ENCODE measurements at places on chromosomes 11 and 22.

DNA sequence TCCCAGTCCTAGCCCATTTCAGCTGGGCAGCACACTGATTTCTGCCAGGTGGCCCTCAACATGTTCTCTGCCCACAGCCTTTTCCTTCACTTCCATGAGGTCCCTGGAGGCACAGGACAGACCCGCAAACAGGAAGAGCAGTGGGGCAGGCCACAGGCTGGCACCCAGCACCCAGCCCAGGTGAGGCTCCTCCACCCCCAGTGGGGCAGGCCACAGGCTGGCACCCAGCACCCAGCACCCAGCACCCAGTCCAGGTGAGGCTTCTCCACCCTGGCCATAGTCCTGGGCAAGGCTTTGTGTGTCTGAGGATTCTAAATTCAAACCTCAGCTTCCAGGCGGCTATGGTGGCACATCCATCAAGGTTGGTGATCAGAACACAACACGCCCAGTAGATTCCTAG lies 1413.0 kb downstream of the BRD1 start:
- no peak for DNase-seq

DNA sequence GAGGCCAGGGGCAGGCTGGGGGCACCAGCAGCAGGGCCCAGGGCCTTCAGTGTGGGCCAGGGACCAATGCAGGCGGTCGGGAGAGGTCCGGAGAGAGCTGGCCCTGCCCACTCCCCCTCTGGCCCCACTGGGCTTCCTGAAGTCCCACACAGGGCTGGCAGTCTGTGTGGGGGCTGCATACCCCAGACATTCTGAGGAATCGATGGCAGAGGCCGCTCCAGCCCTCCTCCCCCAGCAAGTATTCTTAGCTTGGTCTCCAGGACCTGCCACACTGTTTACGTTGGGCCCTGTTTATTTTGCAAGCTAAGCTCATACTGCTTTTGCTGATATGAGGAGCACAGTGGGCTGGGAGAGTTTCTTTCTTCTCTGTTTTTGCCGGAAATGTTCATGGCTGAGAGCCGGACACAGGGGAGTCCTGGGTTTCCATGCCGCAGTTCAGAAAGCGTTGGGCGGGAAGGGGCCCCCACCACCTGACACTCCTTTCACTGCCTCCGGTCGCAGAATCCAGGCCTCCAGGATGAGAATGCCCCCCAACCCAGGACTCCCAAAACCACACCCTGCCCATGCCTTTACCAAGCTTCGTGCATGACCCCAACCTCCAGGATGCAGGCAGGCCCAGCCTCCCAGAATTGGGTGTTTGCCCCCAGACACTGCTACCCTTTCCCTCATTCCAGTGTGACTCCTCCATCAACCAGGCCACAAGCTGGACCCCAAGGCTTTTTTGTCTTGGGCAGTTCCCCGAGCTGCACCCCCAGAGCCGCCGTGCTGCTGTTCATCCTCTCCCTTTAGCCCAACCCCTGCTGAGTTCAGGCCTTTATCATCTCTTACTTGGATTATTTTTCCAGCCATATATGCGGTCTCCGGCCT lies 81.8 kb upstream of the KCNQ1OT1 start:
- no peak for DNase-seq

DNA sequence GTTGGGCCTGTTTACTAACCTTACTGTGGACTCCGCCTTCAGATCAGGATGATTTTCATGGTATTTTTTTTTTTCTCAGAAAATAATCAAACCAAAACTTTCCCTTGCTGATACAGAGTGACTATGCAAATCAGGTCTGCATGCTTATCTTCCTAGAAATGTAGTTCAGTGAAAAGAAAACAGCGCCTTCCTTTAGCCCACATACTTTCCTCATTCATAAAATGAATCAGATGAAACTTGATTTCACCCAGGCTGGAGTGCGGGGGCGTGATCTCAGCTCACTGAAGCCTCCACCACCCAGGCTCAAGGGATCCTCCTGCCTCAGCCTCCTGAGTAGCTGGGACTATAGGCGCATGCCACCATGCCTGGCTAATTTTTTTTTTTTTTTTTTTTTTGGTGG lies 26.0 kb downstream of the ZNRF3 start:
- DNase-seq = peak; percentile 17

- DNase-seq = no peak
Observed at GRCh38 chr11:128089962-128090361, 497.4 kb downstream of the ETS1 start.

DNA sequence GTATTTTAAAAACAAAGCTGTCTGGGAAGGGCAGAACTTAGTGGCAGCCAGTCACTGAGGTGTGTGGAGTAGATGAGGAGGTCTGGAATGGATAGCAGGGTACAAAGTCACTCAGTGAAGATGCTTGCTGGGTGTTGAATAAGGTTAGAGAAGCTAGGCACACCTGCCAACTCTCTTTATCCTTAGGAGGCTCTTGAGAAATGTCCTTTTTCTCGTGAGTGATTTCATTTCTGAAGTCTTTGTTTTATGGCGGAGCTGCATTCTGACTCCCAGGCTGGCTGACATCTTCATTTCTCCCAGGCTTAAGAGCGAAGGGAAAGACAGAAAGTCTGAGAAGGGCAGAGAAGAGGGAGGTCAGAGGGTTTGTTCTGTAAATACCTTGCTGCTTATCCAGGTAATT lies 31.0 kb downstream of the CECR2 start:
- no peak for DNase-seq

DNA sequence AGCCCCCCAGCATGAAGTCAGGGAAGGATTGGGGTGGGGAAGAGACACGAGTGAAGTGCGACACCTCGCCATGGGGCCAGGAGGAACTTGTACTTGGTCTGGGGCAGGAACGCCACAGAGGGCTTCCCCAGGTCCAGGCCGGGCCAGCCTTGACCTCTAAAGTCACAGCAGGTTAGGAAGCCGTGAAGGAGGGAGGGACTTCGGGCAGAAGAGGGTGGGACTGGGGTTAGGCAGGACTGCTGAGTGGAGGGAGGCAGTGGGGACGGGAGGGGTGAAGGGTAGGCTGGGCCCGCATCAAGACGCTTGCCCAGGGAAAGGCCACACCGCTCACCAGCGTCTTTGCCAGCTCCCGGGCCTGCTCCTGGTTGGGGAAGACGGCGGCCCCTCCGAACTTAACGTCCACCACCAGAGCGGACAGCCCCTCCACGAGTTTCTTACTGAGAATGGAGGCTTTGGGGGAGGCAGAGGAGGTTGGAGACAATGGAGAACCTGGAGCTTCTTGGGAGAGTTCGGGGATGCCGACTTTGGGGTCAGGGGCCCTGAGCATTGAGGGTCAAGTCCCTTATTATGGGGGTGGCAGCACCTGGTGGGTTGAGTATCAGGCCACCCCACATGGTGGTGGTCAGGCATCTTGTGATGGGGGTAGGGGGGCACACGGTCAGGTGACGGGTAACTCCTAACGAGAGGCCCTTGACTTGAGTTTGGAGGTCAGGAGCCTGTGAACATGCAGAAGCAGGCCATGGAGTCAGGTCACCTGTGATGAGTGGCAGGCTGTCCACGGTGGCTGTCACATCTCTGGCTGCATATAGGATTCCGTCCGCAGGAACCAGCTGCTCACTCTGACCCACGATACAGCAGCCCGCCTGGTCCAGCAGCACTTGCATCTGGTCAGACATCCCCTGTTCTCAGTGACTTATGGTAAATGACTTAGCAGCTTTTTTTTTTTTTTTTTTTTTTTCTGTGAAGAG lies 1.7 kb upstream of the SCO2 start:
- DNase-seq = no peak

DNA sequence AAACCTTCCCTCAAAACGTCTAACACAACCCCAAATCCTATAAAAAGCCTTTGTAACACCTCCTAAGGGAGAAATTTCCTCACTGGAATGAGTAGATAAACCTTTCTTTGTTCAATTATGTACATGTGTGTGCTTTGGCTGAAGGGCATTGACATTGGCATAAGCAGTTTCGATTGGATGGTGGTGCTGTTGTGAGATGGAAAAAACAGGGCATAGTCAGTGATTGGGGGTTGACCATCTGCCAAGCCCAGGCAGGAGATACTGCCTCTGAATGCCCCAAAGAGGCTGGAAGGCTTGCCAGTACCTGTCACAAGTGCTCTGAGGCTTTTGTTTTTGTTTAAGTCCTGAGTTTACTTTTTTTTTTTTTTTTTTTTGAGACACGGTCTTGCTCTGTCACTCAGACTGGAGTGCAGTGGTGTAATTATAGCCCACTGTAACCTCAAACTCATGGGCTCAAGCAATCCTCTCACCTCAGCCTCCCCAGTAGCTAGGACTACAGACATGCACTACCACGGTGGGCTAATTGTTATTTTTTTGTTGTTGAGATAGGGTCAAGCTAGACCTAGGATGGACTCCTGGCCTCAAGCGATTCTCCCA lies 1.2 kb upstream of the CCDC117 start:
- no peak for DNase-seq

DNA sequence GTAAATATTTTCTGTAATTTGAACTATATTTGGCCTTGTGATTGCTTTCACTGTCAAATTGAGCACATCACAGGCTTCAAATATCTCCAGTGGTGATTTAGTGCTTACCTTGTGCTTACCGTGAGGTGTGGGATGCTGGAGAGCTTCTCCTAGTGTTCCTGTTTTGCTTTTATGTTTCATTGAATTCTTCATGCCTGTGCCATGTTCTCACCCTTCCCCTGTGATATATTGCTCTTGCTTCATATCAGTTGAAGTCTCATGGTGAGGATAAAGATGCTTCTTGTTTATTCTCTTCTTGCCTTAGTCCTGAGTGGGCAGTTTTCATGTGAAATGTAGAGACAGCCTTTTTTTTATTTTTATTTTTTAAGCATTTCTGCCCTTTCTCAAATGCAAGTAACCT lies 198.0 kb upstream of the PDGFD start:
- no peak for DNase-seq

- DNase-seq = no peak
Observed at GRCh38 chr11:21948876-21949275, 244.0 kb upstream of the ANO5 start.

DNA sequence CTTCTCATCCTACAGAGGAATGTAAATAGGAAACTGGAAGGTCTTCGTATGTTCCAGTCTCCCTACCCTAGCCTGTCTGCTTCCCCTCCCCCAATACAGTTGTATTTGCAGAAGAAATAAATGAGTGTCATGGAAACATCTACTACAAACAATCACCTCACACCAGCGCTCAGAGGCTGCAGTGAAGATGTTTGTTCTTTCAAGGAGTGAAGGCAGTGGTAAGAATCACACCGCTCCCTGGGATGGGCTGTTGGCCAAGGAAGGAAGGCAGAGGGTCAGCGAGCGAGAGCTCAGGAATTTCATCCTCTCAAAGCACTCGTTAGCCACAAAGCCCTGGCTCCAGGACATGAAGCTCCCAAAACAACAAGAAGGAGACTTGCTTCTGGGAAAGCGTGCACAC lies 1.1 kb upstream of the IGSF9B start:
- no peak for DNase-seq

- DNase-seq = no peak
Observed at GRCh38 chr11:19832086-19832750, 119.6 kb downstream of the NAV2 start.

DNA sequence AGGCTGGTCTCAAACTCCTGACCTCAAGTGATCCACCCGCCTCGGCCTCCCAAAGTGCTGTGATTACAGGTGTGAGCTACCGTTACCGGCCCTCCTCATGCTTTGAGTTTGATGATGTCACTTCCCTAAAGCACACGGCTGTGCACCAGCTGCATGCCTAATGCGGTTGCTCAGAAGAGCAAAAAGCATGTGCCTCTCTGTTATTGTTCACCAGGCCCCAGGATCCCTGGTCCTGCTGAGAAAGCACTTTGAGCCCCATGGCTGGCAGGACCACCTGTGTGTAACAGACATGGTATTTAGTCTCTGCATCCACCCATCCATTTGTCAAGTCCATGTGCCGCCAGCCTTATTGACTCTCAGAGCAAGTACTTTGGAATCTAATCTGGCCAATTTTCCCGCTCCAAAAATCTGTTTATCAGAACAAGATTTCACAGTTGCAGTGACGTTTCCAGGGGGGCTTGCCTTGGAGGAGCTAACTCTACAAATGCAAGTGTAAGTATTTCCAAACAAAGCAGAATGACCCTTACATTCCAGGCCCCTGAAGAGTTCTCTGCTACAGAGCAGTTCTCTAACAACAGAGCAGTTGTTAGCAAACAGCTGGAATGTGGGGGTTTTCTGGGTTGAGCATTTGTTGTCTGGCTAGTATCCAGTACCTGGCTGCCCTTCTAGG lies 89.4 kb downstream of the LDLRAD3 start:
- no peak for DNase-seq

DNA sequence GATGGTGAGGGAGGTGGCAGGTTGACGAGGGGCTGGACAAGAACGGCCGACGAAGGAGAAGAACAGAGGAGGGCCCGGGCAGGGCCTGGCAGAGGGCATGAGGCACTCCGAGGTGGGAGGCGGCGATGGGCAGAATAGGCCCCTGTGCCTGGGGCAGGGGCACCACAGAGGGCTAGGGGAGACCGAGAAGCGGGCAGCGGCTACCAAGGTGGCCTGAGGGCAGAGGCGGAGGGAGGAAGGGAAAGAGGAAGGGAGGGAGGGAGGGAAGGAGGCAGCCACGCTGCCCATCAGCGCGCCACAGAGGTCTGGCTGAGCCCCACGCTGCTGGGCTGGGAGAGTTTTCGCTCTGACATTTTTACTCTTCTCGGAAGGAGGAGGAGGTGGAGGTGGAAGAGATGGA lies 11.3 kb downstream of the LSP1 start:
- DNase-seq = no peak

GRCh38 chr11:17423533-17424310 lies 35.3 kb upstream of the KCNJ11 start:
- no peak for DNase-seq

DNA sequence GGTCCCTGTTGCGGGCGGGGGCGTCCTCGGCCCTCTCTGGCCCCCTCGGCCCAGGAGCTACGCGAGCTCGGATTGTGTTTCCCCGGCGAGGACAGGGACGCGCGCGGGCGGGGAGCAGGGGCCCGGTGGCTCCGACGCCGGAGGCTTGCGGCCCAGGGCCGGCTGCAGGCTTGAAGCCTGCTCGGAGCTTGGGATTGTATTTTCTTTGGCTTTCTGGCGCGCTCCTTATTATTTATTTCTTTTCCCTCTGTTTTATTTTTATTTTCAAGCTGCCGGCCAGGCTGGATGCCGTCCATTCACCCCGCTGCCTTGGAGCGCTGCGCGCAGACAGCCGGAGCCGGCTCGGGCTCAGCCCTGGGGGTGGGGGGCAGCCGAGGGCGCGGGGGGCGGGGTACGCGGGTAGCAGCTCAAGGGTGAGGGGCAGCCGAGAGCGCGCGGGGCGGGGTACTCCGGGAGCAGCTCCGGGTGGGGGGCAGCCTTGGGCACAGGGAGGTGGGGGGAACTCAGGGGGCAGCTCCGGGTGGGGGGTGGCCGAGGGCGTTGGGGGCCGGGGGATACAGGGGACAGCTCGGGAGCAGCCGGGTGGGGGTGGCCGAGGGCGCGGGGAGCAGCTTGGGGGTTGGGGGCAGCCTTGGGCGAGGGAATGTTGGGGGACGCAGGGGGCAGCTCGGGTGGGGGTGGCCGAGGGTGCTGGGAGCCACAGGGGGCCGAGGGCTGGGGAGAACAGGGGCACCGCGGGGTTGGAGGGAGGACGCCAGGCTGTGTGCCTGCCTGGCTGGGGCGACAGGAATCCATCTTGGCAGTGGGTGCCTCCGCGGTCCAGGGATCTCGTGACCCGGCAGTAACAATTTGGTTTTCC lies 42.7 kb downstream of the KCNJ1 start:
- no peak for DNase-seq

- no peak for DNase-seq
Observed at GRCh38 chr11:45267652-45268299, 18.4 kb downstream of the SYT13 start.

GRCh38 chr11:67999201-67999629 lies 4.7 kb downstream of the UNC93B1 start:
- no peak for DNase-seq

GRCh38 chr11:94132823-94133408 lies 4.3 kb downstream of the PANX1 start:
- DNase-seq = no peak

- no peak for DNase-seq
Observed at GRCh38 chr11:111833524-111833923, 37.9 kb downstream of the ALG9 start.

GRCh38 chr11:114195981-114196731 lies 100.0 kb upstream of the NNMT start:
- no peak for DNase-seq

Measured in activated CD4-positive, CD25-positive, alpha-beta regulatory T cell (primary cell).